ENCODE measurements at places on chromosomes 16 and 17.
A peak's percentile ranks its signal among the peaks of the same experiment; 100 is the strongest.

DNA sequence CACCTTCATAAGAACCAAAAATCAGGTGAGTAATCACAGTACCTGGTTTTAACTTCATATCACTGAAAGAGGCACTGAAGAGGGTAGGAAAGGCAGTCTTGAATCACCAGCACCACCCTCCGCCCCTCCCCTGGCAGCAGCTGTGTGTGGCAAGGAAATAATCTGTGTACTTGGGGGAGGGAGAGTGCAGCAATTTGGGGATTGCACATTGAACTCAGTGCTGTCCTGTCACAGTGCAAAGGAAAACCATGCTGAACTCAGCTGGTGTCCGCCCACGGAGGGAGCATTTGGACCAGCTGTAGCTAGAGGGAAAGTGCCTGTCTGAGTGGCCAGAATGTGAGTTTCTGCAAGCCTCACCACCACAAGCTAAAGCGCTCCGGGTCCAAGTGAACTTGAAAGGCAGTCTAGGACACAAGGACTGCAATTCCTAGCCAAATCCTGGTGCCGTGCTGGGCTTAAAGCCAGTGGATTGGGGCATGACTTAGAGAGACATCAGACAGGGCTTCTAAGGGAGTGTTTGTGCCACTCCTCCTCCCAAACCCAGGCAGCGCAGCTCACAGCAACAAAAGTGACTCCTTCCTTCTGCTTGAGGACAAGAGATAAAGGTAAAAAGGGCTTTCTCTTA, 39.7 kb upstream of the ALDH3A1 start:
- no peak for DNase-seq

DNA sequence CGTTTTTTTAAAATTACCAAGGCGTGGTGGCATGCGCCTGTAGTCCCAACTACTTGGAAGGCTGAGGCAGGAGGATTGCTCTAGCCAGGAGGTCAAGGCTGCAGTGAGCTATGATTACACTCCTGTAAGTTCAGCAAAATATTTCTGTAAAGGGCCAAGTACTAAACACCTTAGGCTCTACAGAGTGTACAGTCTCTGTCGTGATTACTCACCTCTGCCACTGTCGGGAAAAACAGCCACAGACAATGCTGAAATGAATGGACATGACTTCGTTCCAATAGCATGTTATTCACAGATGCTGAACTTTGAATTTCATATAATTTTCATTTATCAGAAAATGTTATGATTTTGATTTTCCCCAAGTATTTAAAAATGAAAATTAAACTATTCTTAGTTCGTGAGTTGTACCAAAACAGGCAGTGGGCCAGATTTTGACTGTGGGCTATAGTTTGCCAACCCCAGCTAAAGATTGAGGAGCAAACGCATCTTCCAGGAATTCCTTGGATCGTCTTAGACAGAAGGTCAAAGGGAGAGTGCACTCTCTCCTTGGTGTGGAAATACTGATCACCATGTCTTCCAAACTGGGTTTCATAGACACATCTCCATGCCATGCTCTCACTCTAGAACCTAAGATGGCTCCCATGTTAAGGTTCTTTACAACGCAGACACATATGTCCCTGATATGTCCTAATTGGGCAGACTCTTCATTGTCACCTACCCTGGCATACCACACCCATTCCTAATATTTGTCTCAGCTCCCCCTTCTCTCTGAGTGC, 89.5 kb downstream of the MARF1 start:
- no peak for DNase-seq

GRCh38 chr16:75250809-75251279, 580 bp downstream of the BCAR1 start:
- DNase-seq: no peak

DNA sequence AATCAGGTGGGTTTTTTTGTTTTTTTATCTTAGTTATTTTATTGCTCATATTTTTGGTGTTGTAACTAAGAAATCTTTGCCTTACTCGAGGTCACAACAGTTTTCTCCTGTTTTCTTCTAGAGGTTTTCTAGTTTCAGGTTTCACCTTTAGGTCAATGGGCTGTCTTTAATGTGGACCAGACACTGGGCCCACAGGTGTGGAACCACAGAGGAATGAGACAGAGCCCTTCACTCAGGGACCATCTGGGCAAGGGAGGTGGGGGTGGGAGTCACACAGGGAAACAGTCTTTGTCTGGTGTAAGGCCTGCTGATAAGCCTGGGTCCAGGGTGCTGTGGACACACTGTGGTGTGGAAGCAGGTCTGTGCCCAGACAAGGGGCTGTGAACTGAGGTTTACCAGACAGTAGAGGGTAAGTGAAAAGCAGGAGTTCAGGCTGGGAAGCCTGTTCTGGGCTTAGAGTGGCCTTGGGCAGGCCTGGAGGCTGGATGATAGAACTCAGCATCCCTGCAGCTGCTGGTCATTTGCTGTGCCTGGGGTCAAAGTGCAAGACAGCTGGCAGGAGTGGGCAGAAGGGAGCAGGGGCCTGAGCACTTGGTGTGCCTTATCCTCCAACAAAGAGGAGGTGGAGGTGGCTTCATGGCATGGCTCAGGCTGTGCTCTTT, 75.6 kb downstream of the SPECC1 start:
- no peak for DNase-seq

GRCh38 chr17:44467108-44467507, 36.1 kb downstream of the GPATCH8 start:
- no peak for DNase-seq

DNA sequence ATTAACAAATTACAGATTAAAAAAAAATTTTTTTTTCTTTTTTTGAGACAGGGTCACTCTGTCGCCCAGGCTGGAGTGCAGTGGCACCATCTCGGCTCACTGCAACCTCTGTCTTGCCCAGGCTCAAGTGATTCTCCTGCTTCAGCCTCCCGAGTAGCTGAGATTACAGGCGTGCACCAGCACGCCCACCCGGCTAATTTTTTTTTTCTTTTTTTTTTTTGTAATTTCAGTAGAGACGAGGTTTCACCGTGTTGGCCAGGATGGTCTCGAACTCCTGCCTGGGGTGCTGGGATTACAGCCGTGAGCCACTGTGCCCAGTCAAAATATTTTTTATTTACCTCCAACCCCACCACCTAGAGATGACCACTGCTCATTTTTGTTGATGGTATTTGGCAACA, 25.5 kb downstream of the ACTG1 start:
- no peak for DNase-seq

DNA sequence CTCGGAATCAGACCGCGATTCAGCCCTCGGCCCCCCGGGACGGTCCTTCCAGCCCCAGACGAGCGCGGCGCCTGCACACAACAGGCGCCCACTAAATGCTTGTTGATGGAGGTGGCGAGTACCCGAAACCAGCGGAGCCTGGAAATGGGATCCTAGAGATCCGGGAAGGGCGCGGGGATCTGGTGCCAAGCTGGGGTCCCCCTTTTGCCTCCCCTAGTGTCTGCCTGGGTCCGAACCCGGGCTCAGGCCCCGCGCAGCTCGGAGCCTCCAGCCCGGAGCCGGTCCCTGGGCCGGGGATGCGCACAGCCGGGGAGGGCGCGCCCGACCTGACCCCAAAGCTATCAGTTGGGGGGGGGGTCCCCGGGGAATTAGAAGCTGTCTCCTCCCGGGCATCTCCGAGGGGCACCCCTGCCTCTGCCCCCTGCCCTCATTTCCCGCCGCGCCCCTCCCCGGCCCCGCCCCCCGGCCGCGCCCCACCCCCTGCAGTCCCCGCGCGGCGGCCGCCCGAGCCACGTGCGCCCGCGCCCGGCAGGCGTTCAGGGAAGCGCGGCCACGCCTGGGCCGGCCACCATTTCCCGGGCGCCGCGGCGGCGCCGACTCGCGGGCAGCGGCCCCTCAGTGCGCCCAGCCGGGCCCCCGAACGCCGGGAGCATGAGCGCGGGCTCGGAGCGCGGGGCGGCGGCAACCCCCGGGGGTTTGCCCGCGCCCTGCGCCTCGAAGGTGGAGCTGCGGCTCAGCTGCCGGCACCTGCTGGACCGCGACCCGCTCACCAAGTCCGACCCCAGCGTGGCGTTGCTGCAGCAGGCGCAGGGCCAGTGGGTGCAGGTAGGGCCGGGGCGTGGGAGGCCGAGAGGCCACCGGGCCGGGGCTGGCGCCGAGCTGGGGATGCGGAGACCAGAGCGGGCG, at the start of gene CPNE7:
Gene CPNE7 (plus strand): TSS at position 512 of the 906 bp plus-strand sequence. CDS start 140 bp downstream, at position 652.
- DNase-seq: peak; percentile 54

DNA sequence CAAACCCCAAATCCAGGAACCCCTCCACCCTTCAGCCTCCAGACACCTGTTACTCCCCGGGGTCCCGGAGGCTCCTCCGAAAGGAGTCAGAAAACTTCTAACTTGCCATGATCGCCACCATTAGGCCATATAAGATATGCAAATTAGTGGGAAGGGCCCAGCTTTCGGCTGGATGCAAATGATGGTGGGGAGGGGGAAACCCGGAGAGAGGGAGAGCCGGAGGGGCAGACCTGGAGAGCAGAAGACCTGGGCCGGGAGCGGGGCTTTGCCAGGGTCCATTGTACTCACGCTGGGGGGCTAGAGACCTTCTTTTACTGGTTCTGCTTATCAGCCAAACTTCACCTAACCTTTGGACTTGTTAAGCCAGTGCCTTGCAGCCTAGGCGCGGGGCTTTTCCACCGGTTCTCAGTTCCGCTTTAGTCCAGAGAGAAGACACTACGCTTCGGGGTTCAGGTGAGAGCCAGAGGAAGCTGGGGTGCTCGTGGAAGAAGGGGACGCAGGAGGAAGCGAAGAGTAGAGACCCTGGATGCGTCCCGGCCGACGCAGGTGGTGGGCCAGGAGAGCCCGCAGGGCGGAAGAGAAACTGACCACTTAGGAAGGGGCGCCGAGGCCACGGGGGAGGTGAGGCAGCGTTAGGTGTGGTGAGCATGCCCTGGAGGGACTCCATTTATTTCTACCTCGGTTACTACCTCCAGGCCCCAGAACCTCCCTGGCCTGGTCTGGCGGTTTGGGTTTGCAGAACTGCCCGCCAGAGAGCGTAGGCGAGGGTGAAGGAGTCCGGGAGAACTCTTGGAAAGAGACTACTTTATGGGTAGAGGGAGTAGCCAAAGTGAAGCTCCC, at the start of gene HNF1B:
Gene HNF1B (minus strand): TSS at position 99 of the 840 bp plus-strand sequence. CDS start 175 bp downstream, outside the sequence.
- DNase-seq: peak; percentile 87
